ENCODE measurements at places on chromosomes 6 and 20.

DNA sequence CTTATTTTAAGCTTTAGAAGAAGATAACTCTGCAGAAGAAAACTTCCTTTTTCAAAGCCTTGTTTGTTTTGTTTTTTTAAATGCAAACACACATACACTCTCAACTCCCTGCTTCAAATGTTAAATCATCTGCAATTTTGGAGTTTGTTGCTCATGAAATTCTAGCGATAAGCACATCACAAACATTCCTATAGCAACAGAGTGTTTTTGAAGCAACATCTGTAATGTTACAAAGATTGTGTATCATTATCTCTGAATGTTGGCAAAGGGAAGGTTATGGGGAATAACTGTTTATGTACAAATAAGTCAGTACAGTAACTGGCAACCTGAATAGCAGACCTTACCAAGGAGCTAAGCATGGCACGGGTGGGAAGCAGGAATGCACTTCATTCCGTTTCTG is 84.8 kb upstream of the MRPS10 start:
- DNase-seq = no peak

DNA sequence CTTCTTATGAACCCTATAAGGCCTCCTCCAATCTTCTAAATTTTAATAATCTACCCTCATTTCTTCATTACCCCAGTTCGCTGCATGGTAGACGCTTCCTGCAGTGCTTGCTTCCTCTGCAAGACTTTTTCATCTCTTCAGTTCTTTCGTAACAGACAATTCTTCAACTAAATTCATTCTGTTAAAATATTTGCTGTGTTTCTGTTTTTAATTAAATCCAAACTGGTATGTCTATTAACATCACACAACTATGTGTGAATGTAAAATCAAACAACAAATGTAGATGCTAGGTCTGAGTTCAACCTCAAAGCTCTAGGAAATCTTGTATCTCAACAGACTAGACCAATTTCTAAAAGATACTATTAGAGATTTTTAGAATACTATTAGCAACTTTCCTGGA is 199.3 kb downstream of the RNGTT start:
- no peak for DNase-seq

DNA sequence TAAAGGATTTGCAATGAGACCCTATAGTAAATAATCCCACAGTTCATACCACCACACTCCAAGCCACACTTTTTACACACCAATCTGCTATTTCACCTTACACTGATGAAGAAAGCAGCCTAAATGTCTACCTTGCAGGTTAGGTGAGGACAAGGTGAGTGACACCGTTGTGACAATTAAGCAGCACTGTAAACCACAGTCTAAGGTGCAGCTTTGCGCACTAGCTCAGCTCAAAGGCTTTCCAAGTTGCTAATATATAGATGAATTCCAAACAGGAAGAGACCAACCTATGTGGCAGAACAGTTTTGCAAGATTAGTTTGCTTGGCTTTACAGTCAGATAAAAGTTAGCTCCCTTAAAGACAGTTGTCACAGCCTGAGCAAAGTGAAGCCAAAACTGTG is 429.5 kb upstream of the MARCKS start:
- DNase-seq = no peak

GRCh38 chr20:62776035-62776691 is 20.1 kb upstream of the MRGBP start:
- DNase-seq = no peak

- no peak for DNase-seq
Measured at GRCh38 chr6:158475344-158476302, 84.3 kb upstream of the TMEM181 start.

DNA sequence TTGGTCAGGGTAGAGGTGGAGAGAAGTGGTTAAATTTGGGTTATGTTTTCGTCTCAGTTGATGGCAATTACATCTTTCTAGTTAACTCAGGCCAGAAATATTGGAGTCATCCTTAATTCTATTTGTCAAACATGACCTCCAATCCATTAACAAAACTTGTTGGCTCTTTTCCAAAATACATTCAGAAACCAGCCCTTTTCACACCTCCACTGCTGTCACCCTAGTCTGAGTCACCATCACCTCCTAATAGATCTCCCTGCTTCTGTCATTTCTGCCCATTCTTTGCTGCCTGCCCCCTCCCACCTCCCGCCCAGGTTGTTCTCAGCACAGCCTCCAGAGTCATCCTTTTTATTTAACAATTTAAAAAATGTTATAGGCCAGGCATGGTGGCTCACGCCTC is 3.0 kb upstream of the ABCF1 start:
- DNase-seq = peak; percentile 22

GRCh38 chr20:1324598-1325172 is 4.3 kb downstream of the SDCBP2 start:
- no peak for DNase-seq

- no peak for DNase-seq
Measured at GRCh38 chr20:17380801-17381200, 150.4 kb downstream of the BFSP1 start.

DNA sequence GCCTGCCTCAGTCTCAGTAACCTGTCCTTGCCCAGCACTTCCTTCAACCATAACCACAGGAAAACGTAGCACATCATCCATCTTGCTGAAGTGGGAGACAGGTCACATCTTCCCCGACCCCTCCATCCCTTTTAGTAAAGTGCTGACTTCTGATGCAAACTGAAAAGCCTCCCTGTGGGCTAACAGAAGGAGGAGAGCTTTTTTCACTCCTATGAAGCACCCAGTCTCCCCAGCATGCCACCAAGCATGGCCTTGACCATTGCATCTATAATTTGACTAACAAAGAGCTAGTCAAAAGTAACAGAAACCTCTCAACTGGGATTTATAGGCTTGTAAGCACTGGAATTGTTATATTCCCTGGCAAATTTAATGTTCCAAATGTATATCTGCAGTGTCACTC is 288.9 kb upstream of the IRAK1BP1 start:
- no peak for DNase-seq

DNA sequence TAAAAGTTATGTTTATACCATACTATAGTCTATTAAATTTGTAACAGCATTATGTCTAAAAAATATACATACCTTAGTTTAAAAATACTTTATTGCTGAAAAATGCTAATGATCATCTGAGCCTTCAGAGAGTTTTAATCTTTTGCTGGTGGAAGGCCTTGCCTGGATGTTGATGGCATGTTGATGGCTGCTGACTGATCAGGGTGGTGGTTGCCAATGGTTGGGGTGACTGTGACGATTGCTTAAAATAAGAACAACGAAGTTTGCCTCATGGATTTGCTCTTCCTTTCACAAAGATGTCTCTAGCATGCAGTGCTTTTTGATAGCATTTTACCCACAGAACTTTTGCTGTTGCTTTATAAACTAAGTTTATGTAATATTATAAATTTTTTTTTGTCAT is 68.6 kb downstream of the QKI start:
- no peak for DNase-seq

DNA sequence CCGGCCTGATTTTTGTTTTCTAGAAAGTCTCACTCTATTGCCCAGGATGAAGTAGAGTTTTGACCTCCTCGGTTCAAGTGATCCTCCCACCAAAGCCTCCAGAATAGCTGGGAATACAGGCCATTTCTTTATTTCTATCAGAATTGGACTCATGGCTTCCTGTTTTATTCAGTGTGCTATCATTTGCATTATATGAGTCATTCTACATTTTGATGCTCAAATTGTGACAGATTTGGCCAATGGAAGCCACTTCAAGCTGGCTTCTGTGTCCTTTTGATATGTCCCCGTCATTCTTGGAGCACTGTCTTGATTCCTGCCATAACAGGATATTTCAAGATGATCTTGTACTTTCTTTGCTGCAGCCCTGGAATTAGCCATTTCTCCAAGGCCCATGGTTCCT is 75.1 kb downstream of the CNBD2 start:
- DNase-seq = no peak

DNA sequence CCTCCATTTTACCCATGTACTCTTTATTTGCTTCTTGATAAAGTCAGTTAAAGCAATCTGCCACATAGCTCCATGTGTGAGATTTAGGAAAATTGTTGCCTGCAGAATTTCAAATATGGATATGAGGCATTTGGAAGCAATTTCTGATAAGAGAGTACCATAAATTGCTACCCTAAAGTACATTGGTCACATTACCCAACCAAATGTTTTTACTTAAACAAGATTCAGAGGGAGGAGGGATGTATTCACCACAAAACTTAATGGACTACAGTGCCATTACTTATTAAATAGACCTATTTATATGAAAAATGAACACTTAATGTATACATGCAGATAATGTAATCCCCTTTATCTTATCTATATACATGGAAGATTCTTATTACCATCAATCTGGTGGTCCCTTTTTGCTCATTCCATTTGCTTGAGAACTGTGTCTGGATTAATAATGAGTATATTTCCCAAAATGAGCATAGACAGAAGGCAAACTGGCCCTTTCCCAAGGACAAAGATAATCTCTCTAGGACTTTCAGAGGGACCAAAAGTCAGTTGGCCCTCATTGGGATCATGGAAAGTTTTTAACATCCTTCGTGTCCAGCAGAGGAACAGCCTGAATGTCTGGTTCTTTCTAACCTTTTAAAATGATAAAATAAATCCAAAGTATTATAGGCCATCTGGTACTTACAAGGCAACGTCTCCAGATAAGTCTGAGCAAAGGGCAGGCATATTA is 526.4 kb downstream of the CBLN4 start:
- DNase-seq = no peak

DNA sequence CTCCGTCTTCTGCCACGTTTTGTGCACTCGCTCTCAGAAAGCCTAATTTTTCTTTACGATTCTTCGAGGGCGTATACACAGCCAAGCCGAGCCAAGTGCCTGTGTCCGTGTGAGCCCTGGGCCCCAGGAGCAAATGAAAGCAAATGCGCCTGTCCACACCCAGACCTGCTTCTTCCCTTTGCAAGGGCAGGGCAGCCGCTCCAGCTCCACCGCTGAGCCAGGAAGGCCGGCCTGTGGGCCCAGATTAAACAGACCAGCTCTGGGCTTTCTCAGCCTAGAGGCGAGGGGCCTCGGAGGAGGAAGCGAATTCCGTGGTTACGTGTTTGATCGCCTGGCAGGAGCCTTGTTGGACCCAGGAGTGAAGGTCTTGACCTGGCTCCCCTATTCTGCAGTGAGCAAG is 184.6 kb downstream of the SMOC2 start:
- DNase-seq = no peak
